ENCODE measurements at places on chromosomes 2 and 18.

- no peak for DNase-seq
Observed at GRCh38 chr2:15560140-15560987, 770 bp downstream of the NBAS start.

DNA sequence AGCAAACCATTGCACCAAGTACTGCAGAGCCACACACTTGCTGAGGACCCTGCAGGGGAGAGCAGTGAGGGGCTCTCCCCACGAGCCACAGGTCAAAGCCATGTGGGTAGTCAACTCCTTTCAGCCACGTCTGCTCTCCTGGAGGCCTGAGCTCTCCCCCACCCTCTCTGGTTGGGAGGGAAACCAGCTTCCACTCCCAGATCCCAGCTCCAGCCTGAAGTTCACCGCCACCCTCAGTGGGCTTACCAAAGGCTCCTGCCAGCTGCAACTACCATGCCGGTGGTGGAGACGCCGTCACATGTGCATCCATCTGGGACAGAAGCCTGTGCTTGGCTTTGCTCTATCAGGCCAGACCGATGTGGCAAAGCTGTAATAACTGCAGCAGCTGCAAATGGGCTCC, 521.5 kb upstream of the RAB6C start:
- DNase-seq: no peak

DNA sequence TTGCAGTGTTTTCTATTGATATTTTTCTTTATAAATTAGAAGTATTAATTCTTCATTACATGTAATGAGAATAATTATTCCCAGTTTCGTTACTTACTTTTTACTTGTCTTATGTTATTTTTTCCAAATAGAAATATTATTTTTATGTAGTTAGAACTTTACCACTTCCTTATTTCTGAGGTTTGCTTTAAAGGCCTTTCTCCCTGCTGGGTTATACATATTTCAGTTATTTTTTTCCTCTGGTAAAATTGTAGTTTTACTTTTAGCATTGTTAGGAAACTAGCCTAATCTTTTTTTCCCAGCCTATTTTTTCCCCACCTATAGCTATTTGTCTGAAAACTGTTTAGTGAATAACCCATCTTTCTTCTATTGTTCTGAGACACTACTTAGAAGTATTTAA, 17.1 kb downstream of the RNF144A start:
- no peak for DNase-seq

- no peak for DNase-seq
Observed at GRCh38 chr2:63736354-63736753, 105.3 kb upstream of the UGP2 start.

DNA sequence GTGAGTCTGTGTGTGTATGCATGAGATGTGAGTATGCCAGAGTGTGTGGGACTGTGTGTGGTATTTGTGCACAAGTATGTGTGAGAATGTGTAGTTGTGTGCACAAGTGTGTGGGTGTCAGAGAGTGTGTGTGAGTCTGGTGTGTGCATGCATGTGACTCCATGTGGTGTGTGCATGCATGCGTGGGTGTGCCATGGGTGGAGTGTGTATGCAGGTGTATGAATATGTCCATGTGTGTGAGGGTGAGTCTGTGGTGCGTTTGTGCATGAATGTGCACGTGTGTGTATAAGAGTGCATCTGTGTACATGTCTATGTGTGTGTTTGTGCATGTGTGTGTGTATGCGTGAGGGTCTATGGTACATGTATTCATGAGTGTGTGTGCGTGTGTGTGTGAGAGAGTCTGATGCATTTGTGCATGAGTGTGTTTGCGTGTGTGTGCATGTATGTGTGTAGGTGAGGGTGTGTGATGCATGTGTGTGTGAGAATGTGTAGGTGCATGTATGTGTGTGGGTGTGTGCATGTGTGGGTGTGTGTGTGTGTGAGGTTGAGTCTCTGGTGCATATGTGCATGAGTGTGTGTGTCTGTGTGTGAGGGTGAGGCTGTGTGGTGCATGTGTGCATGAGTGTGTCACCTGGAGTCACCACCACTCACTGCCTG, 226.8 kb downstream of the LDLRAD4 start:
- no peak for DNase-seq

DNA sequence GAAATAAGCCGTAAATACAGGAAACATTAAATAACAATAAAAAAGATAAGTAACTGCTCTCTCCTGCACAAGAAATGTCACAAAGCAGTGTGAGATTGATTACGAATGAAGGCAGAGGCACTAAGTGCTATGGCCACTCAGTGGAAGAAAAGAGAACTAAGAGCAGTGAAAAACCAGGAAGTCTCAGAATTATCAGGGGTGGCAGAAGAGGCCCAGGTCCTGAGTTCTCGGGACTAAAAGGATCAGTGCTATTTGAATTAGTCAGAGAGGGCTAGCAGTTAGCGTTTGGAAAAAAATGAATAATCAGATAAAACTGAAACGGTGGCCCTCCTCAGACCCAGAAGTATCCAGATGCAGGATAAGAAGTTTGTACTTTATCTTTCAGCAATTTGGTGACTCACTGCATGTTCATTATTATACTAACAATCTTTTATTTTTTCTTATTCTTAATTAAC, 367.1 kb downstream of the ZEB2 start:
- no peak for DNase-seq

DNA sequence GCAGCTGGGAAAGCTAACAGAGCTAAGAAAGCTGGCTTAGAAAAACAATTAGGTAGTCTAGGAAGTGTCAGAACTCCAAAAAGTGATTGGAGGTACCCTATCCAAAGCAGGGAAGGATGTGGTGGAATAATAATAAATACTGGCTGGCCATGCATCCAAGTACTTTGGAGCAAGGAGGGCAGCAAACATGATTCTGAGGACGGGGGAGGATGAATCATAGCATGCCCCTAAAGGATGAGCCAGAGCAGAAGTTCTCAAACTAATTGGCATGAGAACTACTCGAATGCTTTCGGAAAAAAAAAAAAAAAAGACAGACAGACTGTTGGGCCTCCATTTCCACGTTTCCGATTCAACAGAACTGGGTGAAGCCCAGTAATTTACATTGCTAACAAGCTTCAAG, 2.4 kb downstream of the CWC22 start:
- DNase-seq: no peak

GRCh38 chr2:216617159-216617815, 15.9 kb upstream of the IGFBP2 start:
- no peak for DNase-seq

- DNase-seq: no peak
Observed at GRCh38 chr2:200797242-200797770, 14.4 kb upstream of the BZW1 start.

GRCh38 chr2:23525137-23525765, 140.3 kb downstream of the KLHL29 start:
- DNase-seq: no peak

DNA sequence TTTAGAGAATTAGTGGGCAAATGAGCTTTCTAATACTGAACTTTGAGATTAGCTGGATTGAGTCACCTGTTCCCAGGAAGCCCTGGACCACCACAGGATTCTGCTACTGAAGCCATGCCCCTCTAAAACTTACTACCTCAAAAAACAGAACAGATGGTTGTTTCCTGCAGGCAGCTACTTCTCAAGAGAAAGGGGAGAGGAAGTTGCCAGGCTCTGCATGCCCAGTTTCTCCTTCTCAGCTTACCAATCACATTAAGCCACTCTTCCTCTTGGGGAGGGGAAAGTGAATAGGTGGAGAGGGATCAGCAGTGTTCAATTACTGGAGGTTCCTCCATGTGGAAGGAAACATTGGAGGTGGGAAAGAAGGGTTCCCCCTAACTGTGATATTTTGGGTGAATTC, 24.9 kb upstream of the C1GALT1C1L start:
- DNase-seq: no peak

DNA sequence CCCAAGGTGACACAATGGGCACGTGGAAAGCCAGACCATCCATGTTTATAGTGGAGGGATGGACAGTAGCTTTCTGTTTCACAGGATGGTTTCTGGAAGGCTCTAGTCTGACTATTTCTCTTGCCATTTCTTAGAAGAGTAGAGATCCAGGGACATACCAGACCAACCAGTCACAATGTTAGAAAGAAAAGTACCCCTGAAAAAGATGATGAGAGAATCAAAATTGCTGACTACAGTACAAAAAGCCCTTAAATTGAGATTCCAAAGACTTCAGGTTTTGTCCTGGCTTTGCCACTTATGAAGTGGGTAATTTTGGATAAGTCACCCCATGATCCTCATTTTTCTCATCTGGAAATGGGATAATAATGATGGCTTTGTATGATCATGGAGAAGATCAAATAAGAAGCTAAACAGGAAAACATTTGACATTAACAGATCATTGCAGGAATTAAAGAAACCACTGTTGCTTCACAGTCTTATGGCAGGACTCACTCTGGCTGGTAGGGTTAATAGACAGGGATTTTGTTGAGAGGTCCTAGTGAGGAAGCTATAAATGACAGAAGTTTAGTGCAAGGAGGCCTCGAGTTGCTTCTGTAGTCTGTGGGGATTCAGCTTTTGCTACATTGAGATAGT, 386.0 kb downstream of the IRS1 start:
- DNase-seq: no peak

DNA sequence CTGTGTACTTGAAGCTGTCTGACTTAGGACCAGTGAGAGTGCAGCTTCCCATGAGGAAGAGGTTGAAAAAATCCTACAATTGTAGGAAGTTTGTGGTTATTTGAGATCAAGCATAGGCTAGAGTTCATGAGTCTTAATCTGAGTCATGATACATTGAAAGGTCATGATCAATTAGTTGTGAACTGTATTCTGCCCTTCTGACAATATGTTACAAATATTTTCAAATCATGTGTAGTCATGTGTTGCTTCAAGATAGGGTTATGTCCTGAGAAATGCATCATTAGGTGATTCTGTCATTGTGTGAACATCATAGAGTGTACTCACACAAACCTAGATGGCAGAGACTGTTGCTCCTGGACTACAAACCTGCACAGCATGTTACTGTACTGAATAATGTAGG, 68.4 kb upstream of the MFF start:
- no peak for DNase-seq

DNA sequence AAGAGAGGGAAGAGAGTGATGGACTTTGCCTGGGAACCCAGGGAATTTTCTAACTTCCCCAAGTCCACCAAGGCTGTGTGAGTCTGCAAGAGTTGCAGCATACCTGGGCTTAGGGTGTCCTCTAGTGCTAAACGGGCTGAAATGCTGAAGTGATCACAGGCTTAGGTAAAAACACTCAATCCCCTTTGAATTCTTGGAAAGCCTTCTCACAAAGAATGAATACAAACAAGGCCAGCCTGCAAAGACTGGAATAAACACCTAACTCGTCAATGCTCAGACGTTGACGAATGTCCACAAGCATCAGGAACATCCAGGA, 30.0 kb upstream of the BMP10 start:
- DNase-seq: no peak

DNA sequence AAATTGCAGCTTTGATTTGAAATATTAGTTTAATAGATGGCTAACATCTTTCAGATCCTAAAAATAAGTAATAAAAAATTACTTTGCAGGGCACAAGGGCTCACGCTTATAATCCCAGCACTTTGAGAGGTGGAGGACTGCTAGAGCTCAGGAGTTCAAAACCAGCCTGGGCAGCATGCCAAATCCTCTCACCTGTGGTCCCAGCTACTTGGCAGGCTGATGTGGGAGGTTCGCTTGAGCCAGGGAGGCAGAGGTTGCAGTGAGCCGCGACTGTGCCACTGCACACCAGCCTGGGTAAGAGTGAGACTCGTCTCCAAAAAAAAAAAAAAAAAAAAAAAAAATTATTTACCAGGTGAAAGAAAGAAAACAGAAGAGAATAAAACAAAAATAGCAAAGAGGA, 449.8 kb downstream of the NRXN1 start:
- DNase-seq: no peak

GRCh38 chr18:23101861-23102432, 33.3 kb upstream of the CABLES1 start:
- DNase-seq: no peak

DNA sequence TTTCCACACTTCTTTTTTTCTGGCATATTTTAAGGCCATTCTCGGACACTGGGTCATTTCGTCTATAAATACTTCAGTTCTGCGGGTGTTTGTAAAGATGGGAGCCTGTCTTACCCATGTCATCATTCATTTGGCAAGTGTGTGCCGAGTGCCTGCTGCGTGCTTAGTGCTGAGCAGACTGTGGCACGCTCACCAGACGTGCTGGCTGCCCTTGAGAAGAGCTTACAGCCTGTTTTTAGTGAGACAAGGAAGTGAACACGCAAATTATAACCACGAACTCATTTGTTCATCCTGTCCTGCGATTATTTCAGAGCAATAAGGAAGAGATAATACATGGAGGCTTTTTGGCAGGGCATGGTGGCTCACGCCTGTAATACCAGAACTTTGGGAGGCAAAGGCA, 10.4 kb upstream of the STON1 start:
- no peak for DNase-seq

DNA sequence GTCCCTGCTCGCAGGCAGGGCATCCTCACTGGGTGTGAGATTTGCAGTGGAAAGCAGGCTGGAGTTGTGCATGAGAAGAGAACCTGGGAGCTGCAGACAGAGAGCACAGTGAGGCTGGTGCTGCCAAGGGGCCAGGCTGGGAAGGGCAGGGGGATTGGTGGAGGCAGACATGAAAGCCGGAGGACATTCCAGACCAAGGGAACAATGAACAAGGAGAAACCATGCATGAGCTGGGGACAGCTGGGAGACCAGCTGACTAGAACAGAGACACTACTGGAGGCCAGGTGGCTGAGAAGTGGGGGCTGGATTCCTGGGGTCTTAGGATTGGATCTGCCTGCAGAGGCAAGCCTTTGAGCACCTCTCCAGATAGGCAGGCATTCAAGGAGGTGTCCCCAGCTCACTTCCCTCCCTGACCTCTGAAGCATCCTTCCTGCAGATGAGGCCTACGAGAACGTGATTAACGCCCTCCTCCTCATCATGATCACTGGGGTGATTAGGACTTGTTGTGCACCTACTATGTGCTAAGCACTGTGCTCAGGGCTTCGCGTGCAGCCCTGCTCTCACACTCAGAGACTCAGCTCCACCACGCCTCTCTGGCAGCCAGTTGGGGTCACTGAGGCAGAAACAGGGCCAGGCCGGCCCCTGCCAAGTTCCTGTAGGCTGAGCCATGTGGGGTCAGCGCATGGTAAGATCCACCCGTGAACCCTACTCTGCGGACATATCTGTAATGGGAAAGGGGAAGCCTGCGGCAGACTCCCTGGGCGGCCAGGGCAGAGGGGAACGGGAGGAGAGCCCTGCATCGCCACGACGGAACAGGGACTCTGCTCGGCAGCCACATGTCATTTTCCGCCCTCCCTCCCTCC, 74.8 kb upstream of the SLC66A3 start:
- DNase-seq: no peak

- DNase-seq: no peak
Observed at GRCh38 chr2:101219246-101219645, 33.4 kb upstream of the CNOT11 start.

- DNase-seq: no peak
Observed at GRCh38 chr2:121519153-121519552, 11.5 kb upstream of the RNU4ATAC start.
